Activated T-cell treated with anti-CD3 and anti-CD28 coated beads for 48 hours (primary cell): ENCODE measurements at places on chromosomes 12 and 14.

DNA sequence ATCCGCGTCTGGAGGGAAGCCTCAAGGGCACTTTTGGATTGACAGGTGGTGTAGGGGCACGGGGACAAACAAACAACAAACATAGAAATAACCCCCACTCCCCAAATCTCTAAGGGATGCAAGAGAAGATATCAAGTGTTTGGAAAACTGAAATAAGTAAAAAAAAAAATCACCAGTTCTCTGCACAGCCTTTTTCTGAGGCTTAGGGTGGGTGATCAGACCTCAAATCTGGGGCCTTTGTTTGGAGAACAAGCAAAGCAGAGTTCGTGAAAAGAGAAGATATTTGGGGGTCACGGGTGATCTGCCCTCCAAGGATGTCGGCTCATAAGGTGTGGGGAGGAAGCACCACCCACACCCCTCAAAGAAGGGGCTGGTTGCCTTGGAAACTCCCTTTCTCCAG, 10.7 kb downstream of the TBX5 start:
- DNase-seq = no peak

GRCh38 chr14:68692916-68693771, 99.7 kb downstream of the ZFP36L1 start:
- DNase-seq = no peak

GRCh38 chr12:110277530-110278254, 3.4 kb upstream of the ATP2A2 start:
- no peak for DNase-seq

- no peak for DNase-seq
These were observed 9.7 kb downstream of the MLXIP start for GRCh38 chr12:122088179-122088810.

GRCh38 chr12:124474709-124475108, 92.7 kb downstream of the NCOR2 start:
- no peak for DNase-seq

GRCh38 chr14:104286496-104286895, 148.1 kb downstream of the KIF26A start:
- DNase-seq = no peak

DNA sequence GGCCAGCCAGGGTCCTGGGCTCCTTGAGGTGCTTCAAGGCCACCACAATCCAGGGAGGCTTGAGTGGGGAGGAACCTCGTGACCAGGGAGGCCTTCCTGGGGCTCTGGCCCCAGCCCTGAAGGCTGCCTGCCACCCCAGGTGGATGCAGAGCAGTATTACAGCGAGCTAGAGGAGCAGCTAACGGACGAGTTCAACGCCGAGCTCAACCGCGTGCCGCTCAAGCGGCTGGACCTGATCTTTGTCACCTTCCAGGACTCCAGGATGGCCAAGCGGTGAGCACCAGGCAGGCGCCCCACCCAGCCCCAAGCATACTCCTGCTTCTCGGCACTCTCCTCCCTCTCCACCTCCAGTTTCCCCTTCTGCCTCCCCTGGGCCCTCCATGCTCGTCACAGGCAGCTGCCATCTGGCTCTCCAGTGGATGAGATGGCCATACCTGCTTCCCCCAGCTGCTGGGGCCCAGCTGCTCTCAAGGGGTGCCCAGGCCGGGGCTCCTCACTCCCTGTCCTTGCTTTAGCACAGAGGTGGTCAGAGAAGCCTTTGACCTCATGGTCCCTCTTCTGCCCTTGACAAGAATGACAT, 30.6 kb downstream of the NGB start:
- no peak for DNase-seq

GRCh38 chr14:50333014-50333509, 20.9 kb downstream of the DMAC2L start:
- DNase-seq = no peak

DNA sequence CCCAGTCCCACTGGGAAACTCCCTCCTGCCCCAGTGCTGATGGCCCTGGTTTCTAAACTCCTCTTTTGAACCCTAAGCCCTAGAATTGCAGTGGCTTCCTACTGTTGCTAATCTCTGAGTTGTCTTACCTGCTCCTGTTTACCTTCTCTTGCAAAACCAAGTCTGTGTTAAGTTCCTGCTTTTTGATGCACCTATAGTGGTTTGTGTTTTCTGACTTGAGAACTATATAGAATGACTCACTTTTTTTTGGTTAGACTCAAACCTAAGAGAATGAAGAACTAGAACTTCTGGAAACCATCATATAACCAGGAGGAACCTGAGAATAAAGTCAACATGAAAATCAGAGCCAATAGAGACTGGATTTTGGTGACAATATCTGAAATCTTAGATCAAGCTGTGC, 5.5 kb upstream of the GAS2L3 start:
- no peak for DNase-seq

- DNase-seq = no peak
These were observed 103.7 kb downstream of the SYT1 start for GRCh38 chr12:78968226-78968625.

- DNase-seq = no peak
These were observed 26.2 kb downstream of the ANG start for GRCh38 chr14:20714593-20715250.

- no peak for DNase-seq
These were observed 9.9 kb upstream of the FICD start for GRCh38 chr12:108505129-108505528.

DNA sequence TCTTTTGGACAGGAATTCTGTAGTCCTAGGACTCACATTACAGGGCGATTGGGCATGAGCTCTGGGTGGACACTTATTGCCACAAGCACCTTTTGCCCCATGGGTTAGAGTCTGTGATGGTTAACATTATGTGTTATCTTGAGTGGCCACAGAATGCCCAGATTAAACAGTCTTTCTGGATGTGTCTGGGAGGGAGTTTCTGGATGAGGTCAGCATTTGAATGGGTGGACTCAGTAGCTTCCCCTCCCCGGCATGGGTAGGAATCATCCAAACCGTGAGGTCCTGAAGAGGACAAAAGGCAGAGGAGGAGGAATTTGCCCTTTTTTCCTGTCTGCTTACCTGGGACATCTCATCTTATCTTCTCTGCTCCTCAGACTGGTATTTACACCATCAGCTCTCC, 85.6 kb downstream of the BMP4 start:
- DNase-seq = no peak

GRCh38 chr12:68630050-68630449, 19.4 kb downstream of the RAP1B start:
- no peak for DNase-seq

GRCh38 chr12:131134523-131135310, 181.0 kb downstream of the ADGRD1 start:
- no peak for DNase-seq

DNA sequence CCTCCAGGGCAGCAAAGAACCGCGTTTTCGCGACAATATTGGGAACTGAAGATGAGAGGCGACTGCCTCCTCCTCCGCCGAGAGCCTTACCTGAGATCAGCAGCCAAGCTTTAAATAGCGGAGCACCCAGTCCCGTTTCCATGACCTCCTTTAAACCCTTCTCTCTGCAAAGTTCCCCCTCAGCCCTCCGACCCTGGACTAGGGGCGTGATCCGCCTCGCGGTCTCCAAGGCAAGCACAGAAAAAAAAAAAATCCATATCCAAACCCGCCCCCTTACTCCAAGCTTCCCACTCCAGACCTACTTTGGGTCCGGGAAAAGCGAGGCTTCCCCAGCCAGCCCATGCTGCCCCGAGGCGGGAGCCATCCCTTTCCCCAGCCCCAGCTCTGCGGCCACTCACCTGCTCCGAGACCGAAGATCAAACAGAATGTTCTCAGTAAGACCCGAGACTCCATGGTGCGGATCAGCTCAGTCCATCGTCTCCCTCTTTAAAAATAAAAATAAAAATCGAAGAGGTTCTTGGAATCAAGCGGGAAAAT, 630 bp downstream of the NELL2 start:
- no peak for DNase-seq

- DNase-seq = no peak
These were observed 10.4 kb upstream of the KRT7 start for GRCh38 chr12:52222692-52223091.

DNA sequence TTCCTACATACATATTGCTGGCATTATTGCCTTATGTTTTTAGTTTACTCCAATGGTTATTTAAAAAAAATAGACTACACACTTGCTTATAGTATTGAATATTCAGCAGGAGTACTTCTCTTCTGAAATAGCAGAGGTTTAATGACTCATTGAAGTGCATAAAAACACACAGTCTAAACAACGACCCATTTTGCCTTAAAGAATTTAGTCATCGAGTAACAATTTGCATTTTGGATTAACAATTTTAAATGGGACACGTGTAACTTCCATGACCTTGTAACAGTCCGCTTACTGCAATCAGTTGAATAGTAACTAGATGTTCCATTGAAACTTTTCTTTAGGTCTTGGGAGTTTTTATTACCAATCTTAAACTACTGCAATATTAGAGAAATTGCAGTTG, 9.0 kb downstream of the TRHDE start:
- DNase-seq = no peak

- DNase-seq = no peak
These were observed 46.5 kb downstream of the CAND1 start for GRCh38 chr12:67315661-67316060.

DNA sequence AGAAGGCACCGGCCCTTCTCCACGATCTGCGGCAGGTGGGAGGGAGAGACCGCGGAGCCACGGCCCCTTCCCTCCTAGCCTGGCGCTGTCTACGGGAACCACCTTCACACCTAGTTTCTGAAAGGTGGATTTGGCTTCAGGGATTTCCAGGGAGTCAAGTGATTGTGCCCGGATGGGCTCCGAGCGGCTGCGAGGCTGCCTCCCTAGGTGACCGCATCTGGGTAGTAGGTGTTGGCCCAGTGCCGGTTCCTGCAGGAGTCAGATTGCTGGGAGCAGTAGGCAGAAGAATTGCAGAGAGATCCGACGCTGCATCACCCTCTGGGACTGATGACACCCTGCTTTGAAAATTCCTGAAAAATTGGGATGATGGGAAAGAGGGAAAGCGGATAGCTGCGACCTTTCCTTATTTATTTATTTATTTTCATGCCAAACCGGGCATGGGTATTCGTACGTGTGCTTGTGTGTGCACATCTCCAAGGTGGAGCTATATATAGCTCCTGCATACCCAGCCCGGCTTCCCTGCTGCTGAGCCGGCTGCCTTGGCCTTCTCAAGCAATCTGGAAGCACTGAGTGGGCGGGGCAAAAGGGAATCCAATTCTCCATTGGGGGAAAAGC, 1.1 kb downstream of the CNTN1 start:
- DNase-seq = no peak

- no peak for DNase-seq
These were observed at the start of gene MYH7 for GRCh38 chr14:23435543-23436326. Gene MYH7, minus strand, starts transcription at chr14:23435660. Its CDS starts 1,928 bp downstream, at chr14:23433732.

DNA sequence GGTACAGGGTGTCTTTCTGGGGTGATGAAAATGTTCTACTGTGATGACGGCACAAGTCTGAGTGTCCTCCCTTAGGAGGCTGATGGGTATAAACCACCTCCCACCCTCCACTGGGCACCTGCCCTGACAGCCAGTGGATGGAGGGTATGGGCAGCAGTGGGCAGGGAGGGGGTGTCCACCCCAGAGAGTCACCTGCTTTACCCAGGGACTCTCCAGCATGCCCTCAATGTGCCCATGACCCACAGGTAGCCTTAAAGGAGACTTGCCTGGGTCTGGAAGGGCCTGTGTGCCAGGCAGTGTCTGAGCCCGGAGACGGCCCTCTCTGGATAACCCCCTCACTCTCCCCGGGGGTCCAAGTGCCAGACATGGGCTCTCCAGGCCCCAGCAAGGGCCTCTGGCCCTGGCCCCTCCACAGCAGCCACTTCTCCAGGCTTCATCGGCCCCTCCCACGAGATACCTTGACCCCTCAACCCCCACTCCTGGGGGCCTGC, 38.8 kb downstream of the CCNK start:
- DNase-seq = no peak

DNA sequence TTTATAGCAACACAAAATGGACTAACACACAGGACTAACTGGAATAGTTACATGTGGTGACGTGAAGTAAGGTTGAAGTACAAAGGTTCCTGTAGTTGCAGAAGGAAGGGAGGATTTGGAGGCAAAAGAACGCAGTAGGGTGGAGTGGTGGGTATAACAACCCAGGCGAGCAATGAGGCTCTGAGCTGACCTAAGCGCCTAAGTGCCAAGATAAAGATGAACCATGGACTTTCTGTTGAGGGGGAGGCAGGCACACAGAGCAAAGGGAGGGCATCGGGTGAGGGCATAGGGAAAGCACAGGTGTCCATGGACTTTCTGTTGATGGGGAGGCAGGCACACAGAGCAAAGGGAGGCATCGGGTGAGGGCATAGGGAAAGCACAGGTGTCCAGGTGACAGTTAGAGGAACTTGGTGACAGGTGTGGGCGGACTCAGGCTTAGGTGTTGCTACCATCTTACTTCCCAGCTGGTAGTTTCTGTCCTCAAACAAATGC, 15.2 kb downstream of the SCNN1A start:
- DNase-seq = no peak

DNA sequence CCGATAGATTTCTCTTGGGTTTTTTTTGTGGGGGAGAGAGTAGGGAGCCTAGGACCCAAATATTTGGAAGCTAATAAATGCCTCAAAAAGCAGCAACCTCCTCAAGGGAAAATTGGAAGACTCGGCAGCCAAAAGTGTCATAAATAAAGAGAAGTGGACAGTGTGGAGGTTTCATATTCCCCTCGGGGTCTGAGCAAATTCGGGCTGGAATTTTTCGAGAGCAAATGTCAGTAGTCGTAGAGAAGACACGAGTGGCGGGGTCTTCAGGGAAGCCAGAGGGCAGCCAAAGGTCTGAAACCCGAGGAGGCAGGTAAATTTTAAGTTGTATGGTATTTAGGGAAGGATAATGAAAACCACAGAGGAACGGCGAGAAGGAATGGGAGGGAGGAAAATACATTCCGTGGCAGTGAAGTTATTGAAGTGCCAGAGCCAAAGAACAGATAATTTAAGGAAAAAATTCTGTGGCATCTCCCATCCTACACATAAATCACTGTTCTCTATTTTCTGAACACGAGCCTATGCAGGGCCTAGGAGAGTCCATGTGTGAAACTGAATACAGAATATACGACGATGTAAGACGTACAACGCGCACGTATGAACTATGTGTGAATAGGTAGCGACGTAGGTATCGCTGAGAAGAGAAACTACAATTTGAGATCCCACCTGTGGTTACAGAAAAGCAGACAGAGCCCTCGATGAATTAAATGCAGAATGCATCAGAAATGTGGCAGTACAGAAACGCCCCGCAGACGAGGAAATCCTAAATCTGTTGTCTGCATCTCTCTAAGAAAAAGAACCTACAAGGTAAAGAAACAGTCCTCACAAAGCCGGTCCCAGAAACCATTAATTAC, 12.9 kb downstream of the BCL11B start:
- no peak for DNase-seq

DNA sequence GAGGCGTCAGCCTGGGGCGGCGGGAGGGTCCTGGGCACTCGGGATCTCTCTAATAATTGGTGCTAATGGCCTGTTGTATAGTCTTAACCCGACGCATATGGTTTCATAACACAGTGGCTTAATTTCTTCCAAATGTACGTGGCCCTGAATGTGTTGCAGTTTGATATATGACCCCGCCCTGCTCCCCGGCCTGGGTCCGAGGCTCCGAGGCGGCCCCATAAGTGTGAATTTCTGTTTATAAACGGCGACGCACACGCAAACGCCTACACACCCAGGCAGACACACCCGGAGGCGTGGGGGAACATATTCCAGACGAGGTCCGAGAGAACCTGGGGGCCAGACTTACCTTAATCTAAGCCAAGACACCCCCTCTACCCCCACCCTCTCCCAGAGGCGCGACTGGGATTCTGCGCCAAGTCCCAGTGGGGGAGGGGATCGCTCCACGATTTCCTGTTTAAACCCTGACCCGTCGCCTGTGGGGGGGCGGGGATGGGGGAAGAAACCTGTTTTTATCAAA, 9.7 kb upstream of the HOXC6 start:
- no peak for DNase-seq
